ENCODE measurements at places on chromosomes 7 and 10. TPM values are rescaled to one million over a fixed set of nuclear protein-coding genes. Genes with fewer than 3 reads are reported as not detected.

Gene ATXN7L1
- 50.8 TPM for polyA plus RNA-seq

Gene CACNB2
- 1.8 TPM for polyA plus RNA-seq

Gene OPALIN
- polyA plus RNA-seq = not detected

GRCh38 chr10:72173262-72173618, 42.6 kb upstream of the ANAPC16 start:
- DNase-seq = no peak
- H3K4me1 ChIP-seq = no peaks in the 10 kb centered on the region
- no peaks in the 10 kb centered on the region for H3K27me3 ChIP-seq

DNA sequence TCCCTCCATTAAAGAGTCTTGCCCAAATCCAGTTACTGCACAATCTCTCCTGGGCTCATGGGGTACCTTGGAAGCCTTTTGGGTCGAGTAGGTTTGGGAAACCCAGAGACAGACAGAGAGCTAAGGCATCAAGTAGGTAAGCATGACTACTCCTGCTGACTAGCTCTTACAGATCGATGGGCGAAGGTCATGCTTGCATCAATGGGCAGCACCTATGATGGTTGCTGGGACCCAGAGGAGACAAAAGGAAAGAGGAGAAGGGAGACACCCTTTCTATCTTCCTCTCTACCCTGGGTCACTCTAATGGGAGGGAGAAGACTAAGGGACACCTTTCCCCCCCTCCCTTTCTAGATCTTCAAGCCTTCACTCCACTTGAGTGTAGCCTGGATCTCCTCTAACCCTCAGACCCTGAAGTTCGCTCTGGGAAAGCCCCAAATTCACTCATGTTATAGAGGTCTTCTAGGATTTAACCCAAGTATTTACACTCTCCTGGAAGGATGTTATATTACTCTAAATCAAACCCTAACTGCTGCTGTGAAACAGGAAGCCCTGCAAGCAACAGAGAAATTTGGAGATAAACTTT, 31.6 kb upstream of the ZNF746 start:
- no peaks in the 10 kb centered on the region for H3K4me1 ChIP-seq
- no peaks in the 10 kb centered on the region for H3K36me3 ChIP-seq
- DNase-seq = no peak
- no peak overlapping the region for H3K27ac ChIP-seq

Gene ODAD2
- polyA plus RNA-seq = not detected

DNA sequence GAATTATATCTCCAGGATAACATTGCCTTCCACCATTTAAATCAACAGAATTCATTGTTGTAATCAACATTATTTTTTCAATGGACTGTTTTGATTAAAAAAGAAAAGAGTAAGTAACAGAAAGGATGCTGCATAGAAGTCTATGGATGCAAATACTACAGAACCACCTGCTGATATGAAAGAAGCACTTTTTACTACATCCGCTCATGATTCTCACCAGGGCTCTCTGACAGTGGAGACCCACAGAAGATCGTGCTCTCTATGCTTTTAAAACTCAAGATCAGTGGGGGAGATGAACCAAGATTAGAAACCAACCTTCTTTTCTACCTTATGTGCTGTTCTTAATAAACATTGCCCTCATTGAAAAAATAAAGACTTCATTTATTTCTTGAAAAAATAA, 24.4 kb downstream of the RHOBTB1 start:
- no peak overlapping the region for H3K27ac ChIP-seq
- no peak overlapping the region for H3K4me3 ChIP-seq
- H3K4me1 ChIP-seq = peaks cover 3% of the 10 kb centered on the region

Gene LRGUK
- not detected for polyA plus RNA-seq

Gene OR2A7
- polyA plus RNA-seq = 2.8 TPM

GRCh38 chr7:123437447-123437995, 96.9 kb downstream of the IQUB start:
- H3K27ac ChIP-seq = no peak overlapping the region
- no peaks in the 10 kb centered on the region for H3K36me3 ChIP-seq
- H3K4me3 ChIP-seq = no peak overlapping the region
- no peaks in the 10 kb centered on the region for H3K4me1 ChIP-seq

- no peak for DNase-seq
- no peaks in the 10 kb centered on the region for H3K27me3 ChIP-seq
- H3K36me3 ChIP-seq = no peaks in the 10 kb centered on the region
- H3K4me3 ChIP-seq = no peak overlapping the region
Measured at GRCh38 chr10:78944723-78945312, 123.9 kb upstream of the ZMIZ1 start.

Gene EFCAB10
- polyA plus RNA-seq = 0.87 TPM

Gene WEE2
- not detected for polyA plus RNA-seq

- H3K4me1 ChIP-seq = peaks cover 30% of the 10 kb centered on the region
- H3K27ac ChIP-seq = no peak overlapping the region
- DNase-seq = no peak
- no peak overlapping the region for H3K4me3 ChIP-seq
Measured at GRCh38 chr10:71754562-71754961, 18.8 kb downstream of the VSIR start.

- no peaks in the 10 kb centered on the region for H3K36me3 ChIP-seq
- H3K4me3 ChIP-seq = no peak overlapping the region
- no peak overlapping the region for H3K27ac ChIP-seq
- no peaks in the 10 kb centered on the region for H3K4me1 ChIP-seq
- peaks cover under 1% of the 10 kb centered on the region for H3K27me3 ChIP-seq
Measured at GRCh38 chr7:65233409-65234034, 140.1 kb upstream of the ZNF92 start.

GRCh38 chr7:54883576-54883975, 124.6 kb upstream of the SEC61G start:
- no peaks in the 10 kb centered on the region for H3K27me3 ChIP-seq
- H3K36me3 ChIP-seq = no peaks in the 10 kb centered on the region
- no peak overlapping the region for H3K27ac ChIP-seq

DNA sequence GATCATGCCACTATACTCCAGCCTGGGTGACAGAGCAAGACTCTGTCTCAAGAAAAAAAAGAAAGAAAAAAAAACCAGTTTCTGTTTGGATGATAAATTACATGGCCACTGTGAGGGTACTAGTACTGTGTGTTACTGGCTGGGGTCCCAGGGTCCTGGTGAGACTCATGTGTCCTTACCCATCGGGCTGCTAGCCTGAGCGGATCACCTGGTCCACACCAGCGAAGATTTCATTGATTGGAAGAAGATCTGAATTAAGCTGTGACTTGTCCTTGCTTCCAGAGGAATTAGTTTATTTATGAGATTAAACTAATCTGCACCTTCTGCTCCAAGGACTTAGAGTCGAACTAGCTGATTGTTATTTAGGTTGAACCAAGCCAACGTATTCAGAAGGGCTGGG, 40.0 kb upstream of the BAMBI start:
- DNase-seq = no peak
- H3K27me3 ChIP-seq = no peaks in the 10 kb centered on the region
- H3K36me3 ChIP-seq = no peaks in the 10 kb centered on the region
- no peaks in the 10 kb centered on the region for H3K4me1 ChIP-seq
- no peak overlapping the region for H3K27ac ChIP-seq

- no peak overlapping the region for H3K27ac ChIP-seq
- no peaks in the 10 kb centered on the region for H3K27me3 ChIP-seq
- H3K36me3 ChIP-seq = no peaks in the 10 kb centered on the region
- H3K4me3 ChIP-seq = no peak overlapping the region
- no peak for DNase-seq
Measured at GRCh38 chr10:88980247-88980646, 10.4 kb upstream of the FAS start.

DNA sequence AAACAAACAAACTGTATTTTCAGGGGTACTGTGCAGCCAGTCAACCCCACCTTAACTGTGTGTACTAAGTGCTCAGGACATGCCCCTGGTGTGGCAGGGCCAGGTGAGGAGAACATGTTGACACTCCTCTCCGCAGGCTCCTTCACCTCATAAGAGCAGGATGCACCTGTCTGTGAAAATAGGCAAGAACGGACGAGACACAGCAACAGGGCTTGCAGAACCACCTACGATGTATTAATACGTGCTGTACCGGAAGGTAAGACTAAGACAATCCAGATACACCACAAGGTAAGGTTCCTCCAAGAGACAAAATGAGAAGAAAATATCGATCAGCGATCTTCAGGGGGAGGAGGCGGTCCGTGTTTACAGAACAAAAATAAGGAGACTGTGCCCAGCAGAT, 65.8 kb upstream of the CAMK2B start:
- H3K4me3 ChIP-seq = no peak overlapping the region
- peaks cover 74% of the 10 kb centered on the region for H3K36me3 ChIP-seq
- no peak for DNase-seq
- H3K4me1 ChIP-seq = no peaks in the 10 kb centered on the region

Gene UCMA
- polyA plus RNA-seq = not detected

Gene LEP
- not detected for polyA plus RNA-seq

DNA sequence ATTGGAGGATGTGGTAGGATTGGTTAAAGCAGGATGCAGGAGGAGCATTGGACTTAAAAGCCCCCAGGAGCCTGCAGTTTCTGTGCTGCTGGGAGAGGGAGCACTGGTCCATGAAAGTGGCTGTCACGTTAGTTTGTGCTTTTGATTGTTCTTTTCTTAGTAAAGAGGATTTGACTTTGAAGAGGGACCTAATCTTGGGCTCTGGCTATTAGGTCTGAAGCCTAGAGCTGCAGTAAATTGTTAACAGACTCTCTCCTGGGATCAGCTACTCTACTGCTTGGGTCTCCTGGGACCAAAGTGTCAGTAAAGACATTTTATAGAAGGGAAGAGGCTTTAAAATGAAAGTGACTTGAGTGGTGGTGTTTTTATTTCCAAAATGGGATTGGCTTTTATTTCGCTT, 3.7 kb downstream of the ZFYVE27 start:
- H3K27ac ChIP-seq = no peak overlapping the region
- peaks cover 12% of the 10 kb centered on the region for H3K36me3 ChIP-seq
- no peak for DNase-seq
- H3K27me3 ChIP-seq = no peaks in the 10 kb centered on the region

DNA sequence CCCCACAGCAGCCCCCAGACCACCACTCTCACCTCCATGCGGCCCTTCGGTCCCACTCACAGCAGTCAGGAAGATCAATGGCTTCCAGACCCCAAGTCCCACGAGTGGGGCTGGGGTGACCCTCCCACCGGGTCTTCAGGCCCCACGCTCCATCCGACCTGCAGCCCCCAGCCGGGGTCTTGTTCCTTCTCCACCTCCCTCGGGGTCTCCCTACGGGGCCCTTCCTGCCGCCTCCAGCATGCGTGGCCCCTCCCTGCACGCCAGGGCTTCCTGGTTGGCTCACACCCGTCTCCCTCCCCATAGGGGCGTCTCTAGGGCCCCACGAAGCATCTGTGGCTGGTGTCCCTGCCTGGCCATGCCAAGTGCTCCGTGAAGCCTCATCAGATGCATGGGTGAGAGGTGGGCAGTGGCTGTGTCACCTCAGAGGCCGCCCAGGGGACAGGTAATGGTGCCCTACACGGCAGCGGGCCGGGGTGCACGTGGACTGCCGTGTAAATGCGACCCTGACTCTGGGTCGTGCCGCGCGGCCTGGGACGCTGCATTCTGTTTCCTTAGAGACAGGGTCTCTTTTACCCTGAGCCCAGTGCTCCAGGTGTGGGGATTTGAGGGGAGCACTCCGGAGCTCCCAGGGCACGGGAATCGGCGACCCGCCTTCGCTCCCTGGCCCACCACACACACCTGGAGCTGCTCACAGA, 19.9 kb downstream of the ADAP1 start:
- no peak overlapping the region for H3K27ac ChIP-seq
- no peaks in the 10 kb centered on the region for H3K4me1 ChIP-seq

Gene CPA2
- polyA plus RNA-seq = 12.9 TPM

DNA sequence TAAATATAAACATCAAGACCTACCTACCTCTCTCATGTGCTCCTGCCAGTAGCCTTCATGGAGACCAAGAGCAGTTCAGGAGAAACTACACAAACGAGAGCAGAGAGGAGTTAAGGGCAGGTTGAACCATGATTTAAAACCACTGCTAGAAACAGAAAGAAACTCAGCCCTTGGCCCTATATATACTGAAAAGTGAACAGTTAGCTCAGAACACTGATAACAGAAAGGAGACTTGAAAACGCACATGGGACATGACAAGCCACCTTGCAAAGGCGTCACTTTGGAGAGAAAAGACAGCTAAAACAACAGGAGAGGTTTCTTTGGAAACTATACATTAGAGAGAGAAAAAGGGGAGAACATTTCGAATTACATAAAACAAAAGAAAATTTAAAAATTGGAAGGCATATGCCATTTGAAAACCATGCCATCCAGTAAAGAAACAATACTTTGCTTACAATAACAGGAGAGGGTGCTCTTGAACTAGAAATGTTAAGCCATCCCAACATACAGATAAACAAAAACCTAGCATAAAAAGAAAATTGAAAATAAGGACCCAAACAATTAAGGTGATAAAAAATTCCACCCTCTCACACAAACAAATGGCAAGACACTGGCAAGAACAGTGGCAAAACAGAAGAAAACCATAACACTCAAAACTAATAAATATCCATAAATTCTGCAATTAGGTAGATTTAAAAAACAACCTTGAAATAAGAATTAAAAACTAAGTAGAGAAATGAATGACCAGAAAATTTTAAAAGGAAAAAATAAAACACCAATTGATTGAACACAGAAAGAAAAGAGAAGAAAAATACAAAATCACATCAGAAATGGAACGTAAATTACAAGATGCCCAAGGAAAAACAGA, 232.7 kb downstream of the IMMP2L start:
- no peaks in the 10 kb centered on the region for H3K4me1 ChIP-seq
- H3K27me3 ChIP-seq = no peaks in the 10 kb centered on the region

GRCh38 chr10:89090756-89091445, 100.3 kb downstream of the FAS start:
- no peaks in the 10 kb centered on the region for H3K36me3 ChIP-seq
- no peak overlapping the region for H3K4me3 ChIP-seq
- no peaks in the 10 kb centered on the region for H3K27me3 ChIP-seq
- H3K4me1 ChIP-seq = no peaks in the 10 kb centered on the region
- no peak for DNase-seq
- no peak overlapping the region for H3K27ac ChIP-seq

DNA sequence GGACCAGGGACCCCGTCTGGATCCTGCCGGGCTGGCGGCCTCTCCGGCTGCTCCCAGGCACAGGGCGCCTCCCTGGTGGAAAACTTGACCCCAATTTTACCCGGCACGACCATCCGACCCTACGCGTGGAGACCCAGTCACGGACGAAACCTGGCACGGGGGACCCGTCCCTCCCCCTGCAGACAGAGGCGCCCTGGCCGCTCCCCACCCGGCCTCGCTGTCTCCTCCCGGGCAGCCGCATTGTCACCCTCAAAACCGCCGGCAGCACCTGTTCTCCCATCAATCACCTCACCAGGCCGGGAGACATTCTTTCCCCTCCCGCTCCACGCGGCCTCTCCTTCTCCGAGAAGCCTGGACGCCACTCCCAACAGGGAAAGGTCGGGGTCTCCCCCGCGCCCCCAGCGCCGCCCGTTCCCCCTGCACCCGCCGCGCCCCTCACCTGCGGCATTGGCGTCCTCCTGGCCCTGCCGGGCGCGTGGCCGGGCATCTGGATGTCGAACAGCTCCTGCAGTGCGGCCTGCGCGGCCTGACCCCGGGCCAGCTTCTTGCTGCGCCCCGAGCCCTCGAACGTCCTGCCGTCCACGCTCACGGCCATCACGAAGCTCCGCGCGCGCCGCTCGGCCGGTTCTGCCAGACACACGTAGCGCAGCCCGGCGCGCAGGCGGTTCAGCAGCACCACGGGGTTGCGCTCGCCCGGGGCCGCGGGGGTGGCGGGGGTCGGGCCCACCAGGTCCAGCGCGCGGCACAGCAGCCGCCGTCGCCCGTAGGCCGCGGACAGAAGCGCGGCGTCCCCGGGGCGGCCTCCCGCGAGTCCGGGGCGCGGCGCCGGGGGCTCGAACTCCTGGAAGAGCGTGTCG, 306.6 kb downstream of the WDR37 start:
- H3K27ac ChIP-seq = no peak overlapping the region
- H3K36me3 ChIP-seq = no peaks in the 10 kb centered on the region
- H3K4me1 ChIP-seq = peaks cover 3% of the 10 kb centered on the region

Measured in small intestine (tissue), 16 donors.